ENCODE measurements at places on chromosomes 1 and 21.

GRCh38 chr1:159339536-159339935 is 37.4 kb downstream of the FCER1A start:
- DNase-seq, result no peak

DNA sequence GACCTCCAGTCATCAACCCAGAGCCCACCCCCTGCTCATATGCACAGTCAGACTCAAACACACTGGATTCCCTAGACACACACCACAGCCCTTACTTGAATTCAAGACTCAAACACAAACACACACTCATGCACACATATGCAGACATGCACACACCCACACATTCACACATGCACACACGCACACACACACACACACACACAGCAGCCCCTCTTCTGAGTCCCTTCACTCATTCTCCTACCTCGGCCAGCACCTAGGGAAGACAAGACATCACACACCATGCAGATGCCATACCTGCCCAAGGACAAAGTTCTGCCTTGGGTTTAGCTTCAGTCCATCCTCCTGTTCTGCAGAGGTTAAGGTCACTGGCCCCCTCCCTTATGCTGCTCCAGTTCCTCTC is 1.6 kb upstream of the HCRTR1 start:
- no peak for DNase-seq

DNA sequence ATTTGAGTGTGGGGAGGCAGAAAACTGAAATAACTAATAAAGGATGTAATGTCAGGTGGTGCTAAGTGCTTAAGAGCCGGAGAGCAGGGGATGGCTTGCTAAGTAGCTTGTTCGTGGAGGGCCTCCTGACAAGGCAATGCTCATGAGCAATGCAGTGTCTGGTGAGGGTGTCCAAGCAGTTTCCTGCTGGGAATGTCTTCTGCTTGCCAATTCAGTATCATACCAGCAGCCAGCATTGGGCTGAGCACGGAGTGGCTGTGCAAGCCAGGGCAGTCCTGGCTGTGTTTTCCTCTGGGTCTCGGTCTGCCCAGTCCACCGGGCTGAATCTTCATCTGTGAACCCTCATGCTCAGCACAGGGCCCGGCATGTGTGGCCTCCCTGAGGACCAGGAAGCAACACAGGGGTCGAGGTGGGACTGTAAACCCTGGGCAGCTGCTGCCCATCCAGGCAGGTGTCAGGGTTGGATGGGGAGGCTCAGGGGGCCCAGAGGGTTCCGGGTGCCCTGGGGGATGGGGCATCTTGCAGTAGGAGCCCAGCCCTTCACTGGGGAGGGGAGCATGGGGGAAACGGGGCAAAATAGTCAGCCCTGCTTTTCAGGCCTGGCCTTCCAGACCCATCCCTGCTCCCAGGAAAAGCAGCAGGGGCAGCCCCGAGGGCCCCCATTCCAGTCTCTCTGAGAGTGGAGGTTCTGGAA is 27.5 kb downstream of the EDN2 start:
- no peak for DNase-seq

DNA sequence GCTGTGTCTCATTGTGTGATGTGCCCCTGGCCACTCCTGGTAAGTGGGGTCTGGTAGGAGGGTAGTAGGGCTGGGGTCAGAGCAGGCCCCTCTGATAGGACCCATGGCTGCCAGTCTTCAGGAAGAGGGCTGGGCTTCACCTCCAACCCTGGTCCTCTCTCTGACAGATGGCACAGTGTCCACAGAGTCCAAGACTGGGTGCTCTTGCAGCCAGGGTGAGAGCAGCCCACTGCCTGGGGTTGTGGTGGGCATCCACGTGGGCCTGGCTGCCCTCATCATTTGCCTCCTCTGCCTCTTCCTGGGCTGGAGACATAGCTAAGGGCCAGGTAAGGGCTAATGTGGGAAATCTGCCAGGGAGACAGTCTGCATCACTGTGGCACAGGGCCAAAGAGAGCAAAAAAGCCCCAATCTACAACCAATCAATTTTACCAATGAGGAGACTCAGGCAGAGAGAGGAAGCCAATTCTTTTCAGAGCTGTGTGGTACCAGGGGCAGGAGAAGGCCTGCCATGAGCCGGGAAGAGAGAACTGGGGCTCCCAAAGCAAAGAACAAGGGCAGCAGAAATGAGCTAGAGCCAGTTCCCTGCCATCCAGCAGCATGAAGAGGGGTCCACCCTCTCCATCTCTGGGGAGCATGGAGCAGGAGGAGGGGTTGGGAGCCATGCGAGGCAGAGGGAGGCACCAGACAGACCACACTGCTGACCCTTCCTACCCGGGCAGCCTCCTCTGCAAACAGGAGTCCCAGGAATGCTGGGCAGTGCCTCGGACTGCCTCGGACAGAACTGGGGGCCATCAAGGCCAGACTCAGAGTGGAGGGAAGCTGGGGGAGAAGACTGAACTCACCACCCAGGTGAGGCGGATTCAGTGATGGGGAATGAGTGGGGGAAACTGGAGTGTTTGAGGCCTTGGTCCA is 26.8 kb downstream of the SLC27A3 start:
- DNase-seq, result no peak

GRCh38 chr1:85582687-85583591 is 2.4 kb downstream of the CCN1 start:
- DNase-seq, result peak; percentile 40

DNA sequence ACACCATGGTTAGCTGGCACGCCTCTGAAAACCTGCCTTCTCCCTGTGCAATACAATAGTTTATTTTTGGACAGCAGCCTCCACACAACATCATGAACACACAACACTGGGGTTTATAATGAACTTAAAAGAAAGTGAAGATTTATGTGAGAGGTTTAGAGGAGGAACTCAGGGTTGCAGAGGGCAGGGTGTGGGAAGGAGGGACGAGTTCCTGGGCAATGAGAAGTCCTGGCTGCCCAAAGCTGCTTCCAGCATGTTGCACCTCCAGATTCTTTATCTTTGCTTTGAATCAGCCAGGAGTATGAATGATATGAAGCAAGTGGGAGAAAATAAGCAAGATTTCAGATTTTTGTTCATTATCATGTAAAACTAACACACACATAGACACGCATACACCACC is 11.3 kb upstream of the LRRC8D start:
- no peak for DNase-seq

DNA sequence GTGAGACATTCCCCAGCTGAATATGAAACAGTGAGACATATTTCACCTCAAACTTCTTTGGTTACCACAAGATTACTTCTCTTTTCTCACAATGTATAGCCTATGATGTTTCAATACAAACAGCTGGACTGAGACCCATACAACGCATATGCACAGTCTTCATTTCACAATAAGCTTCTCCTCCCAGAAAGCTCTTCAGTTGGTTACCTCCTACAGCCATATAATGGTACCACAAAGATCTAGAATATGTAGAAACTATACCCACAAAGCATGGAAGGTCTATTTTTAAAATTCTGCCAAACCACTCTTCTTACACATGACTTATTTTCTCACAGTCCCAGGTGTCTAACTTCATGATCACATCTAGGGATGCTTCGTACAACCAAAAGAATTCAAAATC is 70.8 kb downstream of the JAK1 start:
- DNase-seq, result no peak

DNA sequence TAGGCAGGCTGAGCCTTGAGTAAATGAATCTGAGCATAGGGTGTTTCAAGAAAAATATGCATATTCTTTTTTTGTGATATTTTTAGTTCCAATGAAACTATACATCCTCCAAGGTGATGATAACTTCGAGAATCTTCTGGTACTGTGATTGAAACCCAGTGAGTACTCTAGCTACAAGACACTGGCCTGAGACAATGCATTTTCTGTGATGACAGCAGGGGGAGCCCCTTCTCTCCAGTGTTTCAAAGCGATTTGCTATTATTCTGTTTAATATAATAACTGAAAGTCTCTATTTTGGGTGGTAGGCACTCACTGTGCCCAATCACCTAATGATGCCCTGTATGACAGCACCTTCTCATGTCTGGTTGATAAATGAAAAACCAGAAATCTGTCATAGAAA is 12.1 kb downstream of the IRF2BP2 start:
- no peak for DNase-seq

DNA sequence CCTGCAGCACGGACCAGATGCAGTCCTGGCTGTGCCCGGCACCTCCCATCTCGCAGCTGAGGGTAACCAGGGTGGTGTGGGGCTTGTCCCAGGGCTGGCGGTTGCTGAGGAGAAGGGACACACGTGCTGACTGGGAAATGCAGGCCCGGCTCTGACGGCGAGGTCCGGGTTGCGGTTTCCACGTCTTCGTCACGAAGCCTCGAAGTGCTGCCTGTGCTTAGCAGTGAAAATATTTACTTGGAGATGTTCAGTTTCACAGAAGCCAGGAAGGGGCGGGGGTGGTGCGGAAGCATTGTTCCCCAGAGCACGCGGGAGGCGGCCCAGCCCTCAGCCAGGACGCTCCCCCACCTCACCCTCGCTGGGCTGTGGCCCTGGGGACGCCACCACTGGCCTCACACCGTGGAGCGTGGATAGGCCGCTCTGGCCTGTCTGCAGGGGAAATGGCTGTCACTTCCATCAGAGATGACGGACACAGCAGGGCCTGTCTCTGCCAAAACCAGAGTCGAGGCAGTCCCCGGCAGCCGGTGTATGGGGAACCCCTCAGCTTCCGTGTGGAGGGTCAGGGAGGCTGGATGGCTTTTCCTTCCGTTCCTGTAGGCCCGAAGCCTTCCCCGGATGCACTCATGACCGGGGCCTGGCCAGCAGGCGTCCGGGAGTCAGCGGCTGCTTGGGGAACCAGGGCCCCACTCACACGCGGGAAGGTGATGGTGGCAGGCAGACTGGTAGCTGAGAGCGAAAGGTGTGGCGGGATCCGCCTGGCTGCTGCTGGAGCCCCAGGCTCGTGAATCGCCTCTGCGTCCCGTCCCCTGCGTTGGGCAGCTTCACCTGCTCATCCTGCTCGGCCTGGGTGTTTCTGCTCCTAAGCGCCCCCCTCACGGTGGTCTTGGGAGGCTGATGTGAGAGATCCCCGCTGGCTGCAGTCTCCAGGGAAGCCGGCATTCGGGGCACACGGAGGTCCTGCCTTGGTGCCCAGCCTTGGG is 14.7 kb upstream of the POFUT2 start:
- no peak for DNase-seq

DNA sequence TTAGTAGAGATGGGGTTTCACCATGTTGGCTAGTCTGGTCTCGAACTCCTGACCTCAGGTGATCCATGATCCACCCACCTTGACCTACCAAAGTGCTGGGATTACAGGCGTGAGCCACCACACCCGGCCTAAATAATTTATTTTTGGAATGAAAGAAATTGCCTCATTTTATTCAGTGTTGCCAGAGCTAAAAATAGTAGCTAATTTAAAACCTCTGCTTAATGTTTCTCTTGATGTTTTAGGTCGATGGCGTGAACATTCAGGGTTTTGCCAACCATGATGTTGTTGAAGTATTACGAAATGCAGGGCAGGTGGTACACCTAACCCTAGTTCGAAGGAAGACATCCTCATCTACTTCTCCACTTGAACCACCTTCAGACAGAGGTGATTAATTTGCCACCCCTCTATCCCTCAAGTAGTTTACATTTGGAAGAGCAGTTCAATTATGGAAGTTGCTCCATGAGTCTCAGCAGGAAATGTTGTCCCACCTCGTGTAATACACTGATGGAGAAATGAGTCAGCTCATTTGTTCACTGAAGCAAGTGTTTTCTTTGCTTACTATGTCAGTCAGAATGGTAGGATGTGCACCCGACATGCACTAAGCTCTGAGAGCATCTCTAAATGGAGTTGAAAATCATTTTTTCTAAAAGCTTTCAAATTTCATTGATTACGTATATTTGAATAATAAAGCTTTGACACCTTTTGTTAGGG is 54.9 kb downstream of the PATJ start:
- no peak for DNase-seq

DNA sequence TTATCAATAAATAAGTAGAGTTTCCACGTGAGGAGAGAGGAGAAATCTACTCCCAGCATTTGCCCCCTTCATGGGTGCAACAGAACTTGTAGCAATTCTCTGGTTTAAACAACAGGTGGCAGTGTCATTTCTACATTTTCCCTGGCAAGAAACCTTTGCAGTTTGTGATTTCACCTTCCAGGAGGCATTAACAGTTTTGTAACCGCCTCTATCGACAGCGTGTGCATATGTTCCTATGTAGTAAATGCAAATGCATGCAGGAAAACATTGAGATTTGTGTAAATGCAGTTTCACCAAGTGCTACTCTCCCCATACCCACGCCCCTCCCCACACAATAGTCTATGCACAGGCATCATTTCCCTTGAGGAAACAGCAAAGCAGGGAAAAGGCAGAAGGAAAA is 494.7 kb downstream of the SMYD3 start:
- no peak for DNase-seq

DNA sequence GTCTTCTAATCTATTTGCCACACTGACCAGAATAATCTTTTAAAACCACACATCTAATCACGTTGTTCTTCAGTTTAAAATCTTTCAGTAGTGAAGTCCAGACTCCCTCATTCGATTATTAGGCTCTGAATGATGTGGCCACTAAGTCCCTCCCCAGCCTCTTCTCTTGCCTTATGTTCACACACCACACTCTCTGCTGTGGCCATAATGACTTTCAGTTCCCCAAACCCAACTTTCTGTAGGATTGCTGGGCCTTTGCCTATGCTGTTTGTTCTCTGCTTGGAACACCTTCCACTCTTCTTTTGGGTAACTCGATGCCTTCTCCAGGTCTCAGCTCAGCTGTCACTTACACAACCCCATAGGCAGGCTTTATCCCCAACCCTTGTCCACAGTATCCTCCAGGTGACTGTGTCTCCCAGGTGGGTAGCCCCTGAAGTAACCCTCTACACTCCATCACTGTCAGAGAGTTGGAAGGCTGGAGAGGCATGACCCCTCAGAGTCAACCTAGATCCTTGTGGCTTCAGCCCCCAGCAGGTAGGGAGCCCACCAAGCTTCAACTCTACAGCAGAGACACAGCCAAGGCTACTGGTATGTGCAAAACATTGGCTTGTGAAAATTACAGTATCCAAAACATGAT is 8.4 kb upstream of the SLC37A1 start:
- DNase-seq, result no peak

- DNase-seq, result no peak
Measured at GRCh38 chr1:17392199-17392740, 20.3 kb downstream of the PADI6 start.

DNA sequence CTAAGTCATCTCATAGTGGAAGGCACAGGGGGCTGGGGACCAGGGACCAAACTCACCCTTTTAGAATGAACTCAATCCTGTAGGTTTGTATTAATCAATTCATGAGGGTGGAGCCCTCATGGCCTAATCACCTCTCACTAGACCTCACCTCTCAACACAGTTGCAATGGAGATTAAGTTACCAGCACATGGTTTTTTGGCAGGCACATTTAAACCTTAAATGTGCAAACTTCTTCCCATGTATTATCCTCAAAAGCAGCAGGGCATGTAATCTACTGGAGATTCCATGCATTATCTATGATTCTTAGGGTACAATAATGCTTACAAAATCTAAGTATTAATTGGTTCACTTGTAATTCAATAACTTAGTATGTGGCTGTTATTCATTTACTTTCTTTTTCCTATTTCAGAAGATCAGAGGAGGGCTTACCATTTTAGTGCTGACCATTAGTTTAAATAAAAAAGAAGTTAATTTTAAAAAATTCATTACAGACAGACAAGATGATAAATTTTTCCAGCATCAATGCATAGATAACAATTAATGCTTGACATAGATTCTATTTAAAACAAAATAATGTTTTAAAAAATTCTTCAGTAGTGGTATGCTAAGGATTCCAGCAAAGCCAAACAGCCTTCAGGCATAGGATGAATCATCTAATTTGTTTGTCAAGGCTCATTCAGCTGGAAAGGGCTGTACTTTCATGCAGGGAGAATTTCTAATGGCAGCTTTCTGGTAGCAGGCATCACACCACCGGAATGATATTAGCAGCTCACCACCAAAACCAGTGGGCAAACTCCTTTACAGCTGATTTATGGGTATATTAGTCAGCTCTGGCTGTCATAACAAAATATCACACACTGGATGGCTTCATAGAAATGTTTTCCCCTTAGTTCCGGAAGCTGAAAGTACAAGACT is 124.6 kb upstream of the ZNF648 start:
- peak; percentile 56 for DNase-seq

Measured in AG09319 (cell line).